ENCODE measurements at places on chromosomes 13 and 19.

GRCh38 chr13:72536714-72537394, 190.6 kb downstream of the MZT1 start:
- DNase-seq, result peak; percentile 54

DNA sequence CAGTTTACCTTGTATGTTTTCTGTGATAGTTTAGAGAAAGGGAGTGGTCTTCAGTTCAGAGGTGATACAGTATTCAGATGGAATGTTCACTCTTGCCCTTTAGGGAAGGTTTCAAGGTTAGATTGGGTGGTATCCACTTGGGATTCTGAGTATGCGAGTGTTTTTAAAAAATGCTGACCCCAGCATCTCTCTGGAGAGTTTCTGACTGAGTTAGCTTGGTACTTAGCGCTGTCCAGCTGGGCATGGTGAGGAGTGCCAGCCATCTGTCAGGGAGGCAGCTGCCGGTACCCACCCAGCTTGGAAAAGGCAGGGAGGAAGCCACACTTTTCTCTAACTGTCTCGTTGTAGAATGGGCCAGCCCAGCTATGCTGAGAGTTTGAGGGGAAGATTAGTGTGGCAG, 63.3 kb downstream of the ARHGEF7 start:
- DNase-seq, result no peak

DNA sequence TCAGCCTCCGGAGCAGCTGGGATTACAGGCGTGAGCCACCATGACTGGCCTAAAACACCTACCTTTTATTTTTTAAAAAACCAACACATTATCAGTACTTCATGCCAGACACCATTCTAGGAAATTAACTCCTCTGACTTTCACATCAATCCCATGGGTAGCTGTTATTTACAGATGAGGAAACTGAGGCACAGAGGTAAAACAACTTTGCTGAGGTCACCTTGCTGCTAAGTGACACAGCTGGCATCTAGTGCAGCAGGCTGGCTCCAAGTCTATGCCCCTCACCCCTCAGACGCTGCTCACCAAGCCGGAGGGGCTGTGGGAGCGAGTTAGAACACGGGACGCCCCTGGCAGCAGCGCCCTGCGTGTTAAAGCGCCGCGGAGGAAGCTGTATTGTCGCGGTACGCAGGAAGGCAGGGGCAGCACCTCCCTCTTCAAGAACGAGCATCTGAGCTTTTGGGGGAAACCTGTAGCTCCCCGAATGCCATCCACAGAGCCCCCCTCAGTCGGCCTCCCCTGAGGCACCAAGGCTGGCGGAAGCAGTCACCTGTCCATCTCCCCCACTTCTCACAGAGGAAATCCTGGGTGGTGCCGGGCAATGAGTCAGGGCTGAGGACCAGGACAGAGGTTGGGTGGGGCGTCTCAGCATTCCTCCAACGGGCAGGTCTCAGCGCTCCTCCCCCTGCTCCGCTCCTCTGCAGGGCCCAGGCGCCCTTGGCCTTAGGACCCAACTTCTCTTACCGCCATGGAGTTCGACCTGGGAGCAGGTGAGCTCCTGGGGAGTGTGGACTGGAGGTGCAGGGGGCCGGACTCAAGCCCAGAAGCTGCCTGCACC, at the start of gene C19orf33:
C19orf33 (plus strand) TSS at position 735 of the 835 bp plus-strand sequence; CDS start at position 746, 11 bp downstream.
- DNase-seq, result no peak

GRCh38 chr13:98990701-98991100, 12.8 kb upstream of the DOCK9 start:
- no peak for DNase-seq

GRCh38 chr19:58330458-58330857, 3.7 kb downstream of the ZSCAN22 start:
- DNase-seq, result no peak

GRCh38 chr13:108760541-108760940, 131.1 kb downstream of the MYO16 start:
- no peak for DNase-seq

GRCh38 chr13:42926555-42926954, 65.5 kb downstream of the EPSTI1 start:
- no peak for DNase-seq

- DNase-seq, result no peak
These were observed 210.7 kb upstream of the EDNRB start for GRCh38 chr13:78129359-78129758.

DNA sequence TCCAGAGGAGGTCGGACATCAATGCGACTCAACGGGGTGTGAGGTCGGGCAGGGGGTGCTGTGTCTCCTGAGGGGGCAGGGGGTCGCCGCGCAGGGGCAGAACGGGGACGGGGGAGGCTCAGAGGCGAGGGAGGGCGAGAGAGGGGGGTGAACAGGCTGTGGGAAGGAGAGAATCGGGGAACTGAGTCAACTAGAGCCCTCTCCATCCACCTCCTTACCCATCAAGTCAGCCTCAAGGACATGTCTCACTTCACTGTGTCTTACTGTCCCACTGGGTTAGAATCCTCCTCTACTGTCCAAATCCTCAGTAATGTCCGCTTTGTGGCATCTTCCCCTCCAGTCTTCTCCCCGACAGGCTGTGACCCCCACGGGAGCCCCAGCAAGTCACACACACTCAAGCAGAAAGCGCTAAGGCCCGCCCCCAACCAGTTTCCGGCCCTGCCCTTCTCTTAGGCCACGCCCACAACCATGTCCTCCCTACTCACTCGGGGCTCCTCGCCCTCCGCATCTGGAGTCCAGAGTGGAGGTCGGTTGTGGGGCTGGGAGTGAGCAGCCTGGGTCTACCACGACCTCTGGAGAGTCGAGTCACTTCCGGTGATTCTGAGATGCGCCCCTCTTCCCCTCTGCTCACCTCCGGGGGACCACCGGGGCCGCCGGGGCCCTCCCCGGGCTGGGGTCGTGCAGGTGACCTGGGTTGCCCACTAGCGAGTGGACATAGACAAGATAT, 9.3 kb downstream of the PLEKHA4 start:
- DNase-seq, result peak; percentile 77

DNA sequence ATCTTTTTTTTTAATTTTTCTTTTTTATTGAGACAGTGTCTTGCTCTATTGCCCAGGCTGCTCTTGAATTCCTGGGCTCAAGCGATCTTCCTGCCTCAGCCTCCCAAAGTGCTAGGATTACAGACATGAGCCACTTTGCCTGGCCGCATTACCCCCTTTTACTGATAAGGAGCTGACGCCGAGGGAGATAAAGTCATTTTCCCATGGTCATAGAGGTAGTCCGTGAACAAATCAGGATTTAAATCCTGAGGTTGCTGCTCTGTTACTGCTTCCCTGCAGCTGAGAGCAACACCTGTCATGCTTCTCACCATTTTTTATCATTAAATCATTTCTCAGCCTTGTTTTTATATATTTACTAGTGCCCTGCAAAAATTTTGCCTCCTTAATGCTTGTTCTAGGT, 7.4 kb downstream of the CYSLTR2 start:
- no peak for DNase-seq

GRCh38 chr13:110214637-110215036, 92.3 kb downstream of the COL4A1 start:
- no peak for DNase-seq

DNA sequence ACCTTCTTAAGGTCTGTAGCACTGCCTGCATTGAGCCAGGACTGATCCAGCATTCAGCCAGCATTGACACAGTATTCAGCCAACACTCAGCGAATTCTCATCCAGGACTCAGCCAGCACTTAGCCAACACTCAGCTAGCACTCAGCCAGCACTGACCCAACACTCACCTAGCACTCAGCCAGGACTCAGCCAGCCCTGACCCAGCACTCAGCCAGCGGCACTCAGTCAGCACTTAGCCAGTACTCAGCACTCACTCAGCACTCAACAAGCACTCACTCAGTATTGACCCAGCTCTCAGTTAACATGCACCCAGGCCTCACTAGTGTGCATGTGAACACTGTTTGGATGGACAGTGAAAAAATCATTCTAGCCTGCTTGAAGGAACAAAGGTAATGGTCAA, 55.0 kb downstream of the TSHZ3 start:
- DNase-seq, result no peak

DNA sequence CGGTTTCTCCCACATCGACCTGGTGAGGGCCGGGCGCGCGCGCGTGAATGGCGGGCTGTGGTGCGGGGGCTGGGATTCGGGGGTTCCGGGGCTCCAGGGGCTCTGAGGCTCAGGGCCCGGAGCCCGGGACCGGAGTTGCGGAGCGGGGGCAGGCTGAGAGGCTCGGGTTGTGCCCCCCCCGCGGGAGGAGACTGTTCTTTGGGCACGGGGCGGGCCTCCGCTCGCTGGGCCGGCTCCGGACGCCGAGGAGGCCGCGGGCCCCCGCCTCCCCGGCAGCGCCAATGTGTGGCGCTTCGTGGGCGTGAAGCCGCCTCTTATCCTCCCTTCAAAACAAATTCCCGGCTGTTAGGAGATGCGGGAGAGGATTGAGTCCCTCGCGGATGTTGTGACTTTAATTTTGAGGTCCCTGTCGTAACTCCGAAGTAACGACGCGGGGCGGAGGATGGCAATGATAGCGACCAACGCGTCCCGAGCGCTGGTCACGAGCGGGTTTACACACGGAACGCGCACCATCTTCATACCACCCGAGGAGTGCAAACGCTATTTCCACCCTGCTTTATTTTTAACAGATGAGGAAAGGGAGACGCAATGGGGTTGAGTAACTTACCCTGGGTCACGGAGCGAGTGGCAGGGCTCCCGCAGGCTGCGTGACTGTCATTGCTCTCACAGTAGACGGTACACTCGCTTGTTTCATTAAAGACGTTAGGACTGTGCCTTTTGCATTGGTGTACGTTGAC, 536 bp downstream of the UBA2 start:
- peak; percentile 52 for DNase-seq

DNA sequence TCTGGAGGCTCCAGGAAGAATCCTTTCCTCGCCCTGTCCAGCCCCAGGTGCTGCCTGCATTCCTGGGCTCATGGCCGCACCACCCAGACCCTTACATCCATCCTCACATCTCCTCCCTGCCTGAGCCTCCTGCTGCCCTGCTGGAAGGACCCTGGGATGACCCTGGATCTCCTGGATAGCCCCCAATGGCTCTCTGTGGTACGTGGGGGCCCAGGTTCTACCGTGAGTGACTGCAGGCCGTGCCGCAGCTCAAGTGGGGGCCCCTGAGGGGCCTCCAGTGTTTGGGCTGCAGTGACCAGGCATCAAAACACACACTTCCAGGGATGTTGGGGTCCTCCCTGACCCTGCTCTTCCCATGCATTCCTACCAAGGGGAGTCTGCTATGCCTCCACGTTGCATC, 8.3 kb upstream of the MCF2L start:
- DNase-seq, result peak; percentile 32

DNA sequence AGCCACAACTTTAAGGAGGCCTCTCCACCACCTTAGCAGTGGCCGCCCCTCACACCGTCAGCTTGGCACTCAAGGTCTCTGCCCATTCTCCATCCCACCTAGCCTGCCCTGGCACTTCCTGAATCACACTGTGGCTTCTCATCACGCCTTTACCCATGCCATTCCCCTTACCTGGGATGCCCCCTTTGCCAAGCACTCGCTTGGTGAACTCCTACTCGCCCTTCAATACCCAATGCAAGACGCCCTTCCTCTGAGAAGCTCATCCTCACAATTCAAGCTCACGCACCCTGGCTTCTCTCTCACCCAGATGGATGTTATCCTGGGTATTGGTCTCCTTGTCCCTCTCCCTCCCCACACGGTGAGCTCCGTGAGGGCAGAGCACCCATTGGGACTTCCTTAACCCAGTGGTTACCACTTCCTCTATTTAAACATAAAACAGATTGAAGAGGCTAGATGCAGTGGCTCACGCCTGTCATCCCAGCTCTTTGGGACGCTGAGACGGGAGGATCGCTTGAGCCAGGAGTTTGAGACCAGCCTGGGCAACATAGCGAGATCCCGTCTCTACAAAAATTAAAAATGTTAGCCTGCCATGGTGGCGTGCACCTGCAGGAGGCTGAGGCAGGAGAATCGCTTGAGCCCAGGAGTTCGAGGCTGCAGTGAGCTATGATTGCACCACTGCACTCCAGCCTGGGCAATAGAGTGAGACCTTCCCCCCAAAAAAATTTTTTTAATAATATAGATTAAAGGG, 12.6 kb upstream of the SHD start:
- DNase-seq, result no peak

DNA sequence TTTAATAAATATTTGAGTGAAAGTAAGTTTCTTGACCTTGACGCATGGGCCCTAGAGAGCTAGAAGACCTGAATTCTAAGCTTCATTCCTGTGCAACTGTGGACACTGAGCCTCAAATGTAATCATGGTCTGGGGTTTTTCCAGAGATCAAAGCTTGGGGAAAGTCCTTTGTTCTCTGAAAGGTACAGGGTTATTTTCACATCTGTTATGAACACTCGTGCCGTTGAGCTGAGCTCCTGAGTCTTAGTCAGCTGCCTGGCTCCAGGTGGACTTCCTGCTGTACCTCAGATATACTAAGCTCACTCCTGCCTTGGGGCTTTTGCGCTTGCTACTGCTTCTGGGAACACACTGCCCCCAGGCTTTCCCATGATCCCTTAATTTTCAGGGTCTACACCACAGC, 7.5 kb upstream of the ZBTB32 start:
- no peak for DNase-seq

DNA sequence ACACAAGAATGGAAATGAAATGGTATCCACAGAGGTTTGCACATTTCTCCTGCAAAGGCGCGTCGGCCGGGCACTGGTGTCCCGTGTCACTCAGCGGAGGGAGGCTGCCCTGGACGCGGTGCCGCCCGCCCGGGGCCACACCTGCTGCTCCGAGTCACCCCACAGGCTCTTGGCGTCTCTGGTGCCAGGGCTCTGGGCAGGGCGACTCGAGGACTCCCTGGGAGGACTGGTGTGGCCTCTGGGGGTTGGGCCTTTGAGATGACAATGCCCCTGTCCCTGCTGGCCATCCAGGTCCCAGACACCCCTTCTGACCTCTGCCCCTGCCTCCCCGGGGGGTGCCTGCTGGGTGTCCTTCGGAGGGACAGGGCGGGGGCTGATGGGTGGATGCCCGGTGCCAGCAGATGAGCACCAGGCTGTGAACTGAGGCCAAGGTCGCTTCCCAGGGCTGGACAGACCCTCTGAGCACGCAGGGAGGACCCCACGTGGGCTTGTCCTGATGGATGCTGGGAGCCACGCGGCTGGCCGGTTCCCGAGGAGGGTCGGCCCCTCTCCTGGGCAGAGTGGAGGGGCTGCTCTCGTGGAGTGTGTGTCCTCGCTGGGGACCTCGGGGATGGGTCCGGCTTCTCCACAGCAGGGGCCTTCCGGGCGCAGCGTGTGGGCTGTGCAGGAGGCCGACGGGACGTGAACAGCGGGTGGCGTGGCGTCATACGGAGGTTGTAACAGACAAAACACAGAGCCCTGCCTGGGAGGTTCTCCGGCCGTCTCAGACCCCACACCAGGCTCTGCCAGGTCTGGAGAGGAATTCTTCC, 4.7 kb upstream of the CACTIN start:
- no peak for DNase-seq

GRCh38 chr13:110113284-110113764, 193.6 kb downstream of the COL4A1 start:
- no peak for DNase-seq

GRCh38 chr19:4034048-4035017, 26.8 kb downstream of the PIAS4 start:
- no peak for DNase-seq

GRCh38 chr19:40604171-40604646, 3.0 kb downstream of the LTBP4 start:
- DNase-seq, result no peak
